ENCODE measurements at places on chromosomes 2 and 18.

DNA sequence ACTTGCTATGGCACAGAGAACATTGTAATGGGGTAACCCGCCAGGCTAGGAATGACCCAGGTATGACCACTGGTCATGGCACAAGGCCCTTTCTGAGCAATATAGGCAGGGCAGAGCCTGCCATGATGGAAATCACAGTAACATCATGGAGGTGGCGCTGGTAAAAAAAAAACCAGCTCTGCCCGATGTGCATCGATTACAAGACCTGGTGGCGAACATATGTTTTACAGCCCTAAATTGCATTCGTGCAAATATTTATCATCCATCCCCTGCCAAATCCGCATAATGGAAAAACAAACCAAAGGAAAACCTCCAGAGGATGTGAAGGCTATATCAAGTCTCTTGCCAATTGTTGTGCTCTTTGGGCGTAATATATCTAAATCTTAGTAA is 60.6 kb downstream of the SEMA4F start:
- no peak for DNase-seq

DNA sequence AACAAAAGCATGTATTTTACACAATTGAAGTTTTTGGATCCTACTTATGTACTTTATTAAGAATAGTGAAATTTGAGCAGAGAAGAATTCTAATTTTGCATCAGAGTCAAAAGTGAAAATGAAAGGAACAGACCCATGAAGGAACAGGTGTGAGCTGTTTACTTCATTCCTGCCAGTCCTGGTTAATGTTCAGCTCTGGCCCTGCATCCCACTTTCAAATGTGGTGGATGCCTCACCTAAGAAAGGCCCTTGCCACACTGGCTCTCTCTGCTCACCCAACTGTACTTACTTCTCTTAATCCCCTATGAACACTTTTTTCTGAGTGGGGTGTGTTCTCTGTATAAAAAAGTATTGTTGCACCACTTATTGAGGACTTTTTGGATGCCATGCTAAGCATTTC is 22.2 kb downstream of the FAM110C start:
- DNase-seq: no peak

- DNase-seq: no peak
Observed at GRCh38 chr2:191086706-191087105, 64.1 kb downstream of the STAT4 start.

- peak; percentile 54 for DNase-seq
Observed at GRCh38 chr2:161085149-161085548, 75.1 kb upstream of the TANK start.

DNA sequence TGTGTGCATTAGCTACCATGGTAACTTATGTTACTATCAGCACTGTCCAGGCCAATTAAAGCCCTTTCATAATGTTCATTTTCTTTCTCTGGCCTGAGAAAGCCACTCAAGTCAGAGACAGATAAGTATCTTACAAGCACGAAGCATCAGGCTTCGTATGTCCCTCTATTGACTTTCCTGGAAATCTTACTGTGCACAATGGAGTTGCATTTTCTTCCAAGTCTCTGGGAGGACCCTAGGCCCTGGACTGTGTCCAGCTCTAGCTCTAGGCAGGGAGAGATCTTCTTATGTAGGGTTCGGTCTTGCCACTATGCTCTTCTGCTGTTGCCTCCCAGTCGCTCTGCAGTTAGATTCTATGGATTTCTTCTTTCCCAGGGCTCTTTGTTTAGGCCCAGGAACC is 40.0 kb upstream of the ITGA6 start:
- no peak for DNase-seq

GRCh38 chr18:21194871-21195771 is 46.9 kb upstream of the GREB1L start:
- DNase-seq: peak; percentile 44

DNA sequence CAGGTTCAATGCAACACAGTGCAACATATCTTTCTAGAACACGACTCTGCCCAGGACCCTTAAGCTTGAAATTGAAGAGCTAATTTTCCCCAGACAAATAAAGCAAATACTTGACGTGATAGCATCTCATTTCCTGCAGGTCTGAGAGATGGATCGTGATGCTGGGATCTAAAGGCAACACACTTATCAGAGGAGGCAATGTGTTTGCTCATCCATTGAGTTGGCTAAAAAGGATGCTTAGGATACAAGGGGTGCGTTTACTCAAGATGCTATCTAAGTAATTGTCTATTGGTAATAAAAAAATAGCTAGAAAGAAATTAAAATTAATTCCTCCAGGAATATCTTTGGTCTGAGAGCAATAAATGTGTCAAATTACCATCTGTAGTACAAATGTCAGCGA is 129.0 kb downstream of the SOCS6 start:
- DNase-seq: no peak

DNA sequence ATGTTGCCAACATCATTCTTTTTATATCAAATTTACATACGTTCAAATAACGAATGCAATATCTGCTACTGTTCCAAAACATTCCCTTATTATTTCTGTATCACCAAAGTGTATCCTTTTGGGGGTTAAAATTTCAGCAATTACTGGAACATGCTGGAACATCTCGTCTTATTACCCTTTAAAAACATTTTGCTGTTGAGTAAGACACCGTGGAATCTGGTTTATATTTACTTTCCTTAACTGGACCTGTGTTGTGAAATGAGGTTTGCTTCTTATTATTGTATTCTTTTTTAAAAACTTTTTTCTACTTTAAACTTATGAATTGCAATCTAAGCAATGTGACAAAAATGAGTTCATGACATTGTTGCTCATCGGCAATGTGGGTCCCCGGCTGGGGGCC is 87.4 kb upstream of the PTPRM start:
- no peak for DNase-seq

GRCh38 chr2:53945538-53945937 is 25.3 kb downstream of the PSME4 start:
- no peak for DNase-seq

DNA sequence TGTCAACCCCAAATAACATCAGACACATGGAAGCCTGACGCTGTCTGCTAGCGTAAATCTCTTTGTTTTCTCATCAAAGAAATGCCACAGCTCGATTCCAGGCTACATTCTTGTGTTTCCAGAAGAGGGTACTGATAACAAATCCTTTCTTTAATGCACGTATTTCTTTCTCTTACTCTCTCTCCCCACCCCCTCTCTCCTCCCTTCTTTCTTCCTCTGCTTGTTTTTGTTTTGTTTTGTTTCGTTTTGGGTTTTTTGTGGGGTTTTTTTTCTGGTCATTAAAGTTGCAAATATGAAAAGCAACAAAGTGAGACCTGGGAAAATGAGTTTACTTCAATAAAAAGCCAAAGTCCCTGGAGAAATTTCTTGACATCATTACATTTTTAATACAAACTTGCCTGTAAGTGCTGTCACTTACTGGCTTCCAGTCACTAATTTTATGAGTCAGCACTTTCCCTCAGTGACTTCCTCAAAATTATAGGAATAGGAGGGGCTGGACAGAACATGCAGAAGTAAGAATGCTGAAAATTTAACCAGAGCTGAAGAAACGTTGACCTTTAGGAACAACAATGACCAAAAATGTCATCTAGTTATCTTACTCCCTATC is 106.7 kb upstream of the NABP1 start:
- DNase-seq: peak; percentile 67

GRCh38 chr2:54313147-54313546 is 57.1 kb upstream of the TSPYL6 start:
- no peak for DNase-seq

GRCh38 chr18:51946946-51947345 is 393.1 kb upstream of the DCC start:
- DNase-seq: no peak

- peak; percentile 38 for DNase-seq
Observed at GRCh38 chr2:18883616-18884456, 294.5 kb upstream of the NT5C1B start.

- no peak for DNase-seq
Observed at GRCh38 chr2:65267008-65267407, 39.4 kb downstream of the ACTR2 start.

DNA sequence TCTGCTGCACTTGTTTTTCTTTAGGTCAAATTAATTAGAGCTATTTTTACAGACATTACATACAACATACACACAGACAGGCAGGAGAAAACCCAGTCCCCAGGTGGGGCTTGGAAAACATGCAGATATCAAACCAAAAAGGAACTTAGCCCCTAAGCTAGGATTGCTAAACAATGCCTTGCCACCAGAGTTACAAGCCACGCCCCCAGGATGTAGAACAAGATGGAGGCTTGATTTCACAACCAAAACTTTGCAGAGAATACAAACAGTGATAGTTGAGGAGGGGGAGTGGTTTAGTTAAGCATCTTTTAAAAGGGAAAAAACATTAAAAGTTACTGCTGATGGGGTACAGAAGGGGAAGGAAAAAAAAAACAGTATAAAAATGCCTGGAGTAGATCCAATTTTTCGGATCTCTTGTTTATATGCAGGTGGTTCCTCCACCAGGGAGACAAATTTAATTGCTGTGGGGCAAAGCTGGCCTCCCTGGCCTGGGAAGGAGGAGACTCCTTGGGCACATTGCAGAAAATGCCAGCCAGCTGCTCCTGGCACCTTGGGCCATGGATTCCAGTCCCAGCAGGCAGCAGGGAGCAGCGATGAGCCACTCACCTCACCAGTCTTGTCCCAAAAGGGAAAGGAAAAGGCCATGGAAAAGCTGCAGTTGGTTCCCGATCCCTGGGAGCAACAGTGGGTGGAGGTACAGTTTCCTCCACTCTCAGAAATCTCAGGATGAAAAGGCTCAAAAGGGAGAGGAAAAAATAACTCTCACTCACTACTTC is 348.4 kb upstream of the REG3G start:
- no peak for DNase-seq

GRCh38 chr2:239200646-239201530 is 199.9 kb downstream of the HDAC4 start:
- DNase-seq: no peak

DNA sequence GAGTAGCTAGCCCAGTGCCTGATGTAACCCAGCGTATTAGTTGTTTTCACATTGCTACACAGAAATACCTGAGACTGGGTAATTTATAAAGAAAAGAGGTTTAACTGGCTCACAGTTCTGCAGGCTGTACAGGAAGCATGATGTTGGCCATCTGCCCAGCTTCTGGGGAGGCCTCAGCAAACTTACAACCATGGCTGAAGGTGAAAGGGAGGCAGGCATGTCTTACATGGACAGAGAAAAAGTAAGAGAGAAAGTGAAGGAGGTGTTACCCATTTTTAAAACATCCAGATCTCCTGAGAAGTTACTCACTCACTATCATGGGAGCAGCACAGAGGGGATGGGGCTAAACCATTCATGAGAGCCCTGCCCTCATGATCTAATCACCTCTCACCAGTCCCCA is 6.1 kb upstream of the CYRIA start:
- no peak for DNase-seq

DNA sequence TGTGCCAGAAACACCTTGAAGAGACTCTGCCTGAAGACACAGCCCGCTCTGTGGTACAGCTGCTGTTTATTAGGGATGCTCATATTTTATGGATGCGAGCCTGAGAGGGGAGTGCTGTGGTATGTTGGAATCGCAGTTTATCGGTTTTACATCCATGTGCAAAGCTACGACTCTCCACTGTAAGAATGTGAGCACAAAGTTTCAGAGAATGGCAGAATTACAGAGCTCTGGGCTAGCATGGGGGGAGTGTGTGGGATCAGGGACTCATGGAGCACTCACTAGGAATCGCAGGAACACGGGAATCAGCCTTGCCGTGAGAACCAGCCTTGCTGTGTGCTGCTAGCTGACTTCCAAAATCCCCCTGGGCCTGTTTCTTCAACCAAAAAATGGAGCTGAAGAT is 199.9 kb downstream of the RNF144A start:
- no peak for DNase-seq

GRCh38 chr18:45488645-45489044 is 126.6 kb upstream of the SLC14A2 start:
- DNase-seq: no peak

DNA sequence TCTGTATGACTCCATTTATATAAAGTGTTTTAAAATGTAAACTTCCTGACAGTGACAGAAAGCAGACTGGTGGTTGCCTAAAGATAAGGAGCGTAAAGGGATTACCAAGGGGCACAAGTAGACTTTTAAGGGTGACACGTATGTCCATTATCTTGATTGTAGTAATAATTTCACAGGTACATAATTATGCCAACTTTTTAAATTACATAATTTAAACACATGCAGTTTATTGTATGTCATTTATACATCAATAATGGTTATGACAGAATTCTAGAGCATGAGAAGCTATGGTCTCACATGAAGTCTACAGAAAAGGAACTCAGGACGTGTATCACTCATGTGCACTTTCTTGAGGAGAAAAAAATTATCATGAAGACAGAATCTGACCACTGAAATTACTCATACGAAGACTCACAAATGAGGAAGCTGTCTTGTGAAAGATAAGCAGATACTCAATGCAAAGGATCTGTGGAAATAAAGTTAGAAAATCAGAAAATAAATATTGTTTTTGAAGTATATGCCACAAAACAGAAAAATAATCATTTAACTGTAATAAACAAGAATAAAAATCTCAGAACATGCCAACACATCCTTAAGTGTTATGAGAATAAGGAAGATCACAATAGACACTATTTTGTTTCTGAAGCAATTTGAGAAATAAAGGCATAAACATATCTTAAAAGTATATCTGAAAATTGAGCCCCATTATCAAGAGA is 84.4 kb downstream of the TMEM131 start:
- peak; percentile 24 for DNase-seq

DNA sequence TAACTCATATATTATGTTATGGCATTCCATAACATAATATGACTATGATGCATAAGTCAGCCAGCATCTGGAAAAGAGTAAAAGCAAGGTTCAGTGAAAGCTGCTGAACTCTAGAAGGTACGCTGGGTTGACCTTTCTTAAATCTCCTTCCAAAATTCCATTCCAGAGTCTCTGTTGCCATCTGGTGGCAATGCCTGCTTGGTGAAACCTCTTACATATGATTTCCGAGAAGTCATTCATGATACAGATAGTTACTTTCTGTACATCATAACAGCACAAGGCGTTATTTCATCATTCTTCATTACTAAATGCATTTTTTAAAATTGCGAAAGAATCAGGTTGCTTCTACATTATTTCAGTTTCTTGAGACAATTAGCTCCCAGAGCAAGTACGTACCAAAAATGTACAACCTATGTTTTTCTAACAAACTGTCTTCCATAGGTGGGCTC is 7.0 kb upstream of the EPG5 start:
- peak; percentile 86 for DNase-seq
